ENCODE measurements at places on chromosomes 3 and 15.

- DNase-seq = no peak
Observed at GRCh38 chr3:59555593-59556315, 505.9 kb upstream of the CFAP20DC start.

GRCh38 chr15:70483513-70483912 lies 279.8 kb downstream of the UACA start:
- DNase-seq = no peak

- no peak for DNase-seq
Observed at GRCh38 chr3:182165234-182165633, 453.5 kb downstream of the SOX2 start.

- DNase-seq = no peak
Observed at GRCh38 chr3:111012388-111013248, 59.0 kb upstream of the NECTIN3 start.

- DNase-seq = no peak
Observed at GRCh38 chr3:178507507-178508442, 28.5 kb upstream of the KCNMB2 start.

Measured in activated CD8-positive, alpha-beta memory T cell treated with anti-CD3 and anti-CD28 coated beads for 1 hour (primary cell).